ENCODE measurements at places on chromosomes 6 and 20.
A peak's percentile ranks its signal among the peaks of the same experiment; 100 is the strongest.

GRCh38 chr6:54361734-54362133 lies 53.5 kb downstream of the TINAG start:
- no peak overlapping the region for H3K27ac ChIP-seq
- DNase-seq, result no peak
- no peaks in the 10 kb centered on the region for H3K27me3 ChIP-seq
- H3K36me3 ChIP-seq, result no peaks in the 10 kb centered on the region
- no peak overlapping the region for H3K4me3 ChIP-seq

GRCh38 chr6:53922539-53922981 lies 127.8 kb downstream of the LRRC1 start:
- no peaks in the 10 kb centered on the region for H3K27me3 ChIP-seq
- peaks cover 3% of the 10 kb centered on the region for H3K36me3 ChIP-seq
- DNase-seq, result no peak
- no peak overlapping the region for H3K4me3 ChIP-seq

GRCh38 chr6:25173951-25174474 lies 105.2 kb upstream of the CARMIL1 start:
- H3K27ac ChIP-seq, result no peak overlapping the region
- H3K27me3 ChIP-seq, result no peaks in the 10 kb centered on the region
- DNase-seq, result no peak
- H3K4me1 ChIP-seq, result no peaks in the 10 kb centered on the region

- H3K36me3 ChIP-seq, result peaks cover 4% of the 10 kb centered on the region
- H3K4me1 ChIP-seq, result no peaks in the 10 kb centered on the region
- H3K4me3 ChIP-seq, result no peak overlapping the region
- H3K27me3 ChIP-seq, result no peaks in the 10 kb centered on the region
- H3K27ac ChIP-seq, result no peak overlapping the region
Observed at GRCh38 chr6:131199568-131200272, 64.5 kb downstream of the AKAP7 start.

DNA sequence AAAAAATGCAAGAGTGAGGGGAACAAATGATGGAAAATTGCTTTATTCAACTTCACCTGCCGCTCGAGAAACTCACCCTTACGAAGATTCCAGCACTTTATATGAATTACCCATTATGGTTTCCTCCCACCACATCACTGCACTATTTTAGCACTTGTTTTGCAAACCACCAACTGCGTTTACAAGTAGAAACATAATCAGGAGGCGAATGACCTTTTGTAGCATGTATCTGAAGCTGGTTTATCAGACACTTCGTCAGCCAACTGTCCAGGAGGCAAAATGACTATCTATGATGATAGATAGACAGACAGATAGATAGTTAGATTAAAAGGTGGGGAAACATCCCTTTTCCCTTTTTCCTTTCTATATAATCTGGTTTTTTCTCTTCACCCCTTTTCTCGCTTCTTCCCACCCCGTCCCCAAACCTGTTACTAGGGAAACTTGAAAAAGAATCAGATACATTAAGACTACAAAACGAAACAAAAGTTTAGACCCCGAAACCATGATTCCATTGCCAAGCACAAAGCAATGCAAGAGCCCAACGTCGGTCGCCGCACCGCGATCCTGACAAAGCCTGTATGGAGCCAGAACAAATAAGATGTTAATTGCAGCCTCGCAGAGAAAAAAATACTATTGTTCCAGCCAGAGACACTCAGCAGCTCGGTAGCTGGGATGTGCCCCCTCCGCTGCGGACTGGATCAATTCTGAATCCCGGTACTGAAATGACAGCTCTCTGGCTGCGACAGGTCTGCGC lies 933 bp upstream of the ADGRB3 start:
- H3K4me3 ChIP-seq, result peak overlapping the region; percentile 93
- peaks cover 2% of the 10 kb centered on the region for H3K27me3 ChIP-seq
- peaks cover 1% of the 10 kb centered on the region for H3K4me1 ChIP-seq
- no peaks in the 10 kb centered on the region for H3K36me3 ChIP-seq

DNA sequence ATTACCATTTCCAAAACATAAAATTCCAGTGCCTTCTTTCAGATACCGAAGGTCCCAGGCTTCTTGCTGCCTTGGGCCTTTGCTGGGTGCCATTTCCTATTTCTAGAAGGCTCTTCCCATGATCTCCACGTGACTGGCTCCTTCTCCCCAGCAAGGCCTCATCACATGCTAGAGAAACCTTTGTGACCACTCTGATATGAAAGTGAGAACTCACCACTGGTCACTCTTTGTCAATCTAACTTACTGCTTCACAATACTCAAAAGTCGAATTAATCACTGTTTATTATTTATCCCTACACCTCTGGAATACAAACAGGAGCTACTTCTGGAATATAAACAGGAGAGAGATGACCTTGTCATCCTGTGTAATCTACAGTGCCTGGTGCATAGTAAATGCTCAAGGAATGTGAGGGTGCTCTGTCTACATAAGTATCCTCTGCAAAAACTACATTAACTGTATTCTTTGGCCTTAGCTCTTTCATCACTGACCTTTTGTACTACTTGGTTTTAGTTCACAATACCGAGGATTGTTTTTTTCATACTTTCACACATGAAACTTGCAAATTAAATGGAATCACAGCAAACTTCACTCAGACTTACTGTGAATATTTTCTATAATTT lies 1.6 kb downstream of the STX7 start:
- H3K27me3 ChIP-seq, result peaks cover 2% of the 10 kb centered on the region
- no peak overlapping the region for H3K27ac ChIP-seq
- peaks cover 3% of the 10 kb centered on the region for H3K4me1 ChIP-seq
- H3K36me3 ChIP-seq, result no peaks in the 10 kb centered on the region

DNA sequence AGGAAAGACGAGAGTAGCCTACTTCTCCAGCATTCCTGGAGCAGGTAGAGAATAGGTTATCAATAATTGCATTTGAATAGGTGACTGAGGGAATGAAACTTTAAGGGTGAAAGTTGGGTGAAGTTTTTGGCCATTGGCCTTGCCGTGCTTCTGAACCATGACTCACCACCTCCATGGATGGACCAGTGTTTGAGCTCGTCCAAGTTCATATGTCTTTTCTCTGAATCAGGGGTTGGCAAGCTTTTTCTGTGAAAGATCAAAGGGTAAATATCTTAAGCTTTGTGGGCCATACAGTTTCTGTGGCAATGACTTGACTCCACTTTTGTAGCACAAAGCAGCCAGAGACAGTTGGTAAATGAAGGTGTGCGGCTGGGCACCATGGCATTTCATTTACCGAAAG lies 31.8 kb downstream of the SNRNP48 start:
- DNase-seq, result no peak
- no peaks in the 10 kb centered on the region for H3K36me3 ChIP-seq
- H3K27ac ChIP-seq, result no peak overlapping the region
- H3K4me3 ChIP-seq, result no peak overlapping the region

GRCh38 chr6:80357674-80358073 lies 251.2 kb downstream of the BCKDHB start:
- peaks cover 3% of the 10 kb centered on the region for H3K4me1 ChIP-seq
- no peak for DNase-seq
- H3K36me3 ChIP-seq, result no peaks in the 10 kb centered on the region
- H3K27ac ChIP-seq, result peak overlapping the region; percentile 61

- no peaks in the 10 kb centered on the region for H3K27me3 ChIP-seq
- no peak for DNase-seq
Observed at GRCh38 chr6:42834056-42834455, 45.4 kb upstream of the RPL7L1 start.

- no peak for DNase-seq
- no peaks in the 10 kb centered on the region for H3K27me3 ChIP-seq
- H3K36me3 ChIP-seq, result no peaks in the 10 kb centered on the region
- H3K27ac ChIP-seq, result peak overlapping the region; percentile 8
- H3K4me3 ChIP-seq, result no peak overlapping the region
Observed at GRCh38 chr6:136526937-136527336, 23.3 kb downstream of the MAP7 start.

DNA sequence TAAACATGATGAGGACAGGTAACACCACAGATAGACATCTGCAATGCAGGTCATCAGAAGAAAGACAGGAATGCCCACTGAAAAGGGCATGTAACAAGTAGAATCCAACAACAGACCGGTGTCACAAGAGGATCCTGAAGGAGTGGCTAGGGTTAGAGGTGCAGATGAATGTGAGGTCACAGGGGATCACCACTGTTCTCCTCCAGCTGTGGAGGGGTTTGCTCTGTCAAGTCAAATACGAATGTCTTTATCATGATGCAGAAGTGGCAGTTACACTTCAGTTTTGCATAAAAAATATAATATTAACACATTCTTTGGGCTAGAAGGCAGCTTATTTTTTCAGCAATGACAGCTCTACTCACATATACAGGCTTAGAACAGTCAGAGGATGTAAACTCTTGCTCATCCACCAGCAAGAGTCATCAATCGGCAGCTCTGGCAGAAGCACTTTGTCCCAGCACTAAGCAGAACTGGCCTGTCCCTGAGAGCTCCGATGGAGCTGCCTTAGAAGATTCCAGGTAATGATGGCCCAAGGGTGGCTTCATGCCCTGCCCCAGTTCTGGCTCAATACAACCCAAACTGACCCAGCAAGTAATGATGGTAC lies 130.4 kb upstream of the TRAF3IP2 start:
- no peaks in the 10 kb centered on the region for H3K27me3 ChIP-seq
- H3K4me3 ChIP-seq, result no peak overlapping the region
- peaks cover 35% of the 10 kb centered on the region for H3K36me3 ChIP-seq
- H3K4me1 ChIP-seq, result peaks cover 53% of the 10 kb centered on the region
- DNase-seq, result no peak

- H3K27me3 ChIP-seq, result no peaks in the 10 kb centered on the region
- no peaks in the 10 kb centered on the region for H3K36me3 ChIP-seq
- no peak overlapping the region for H3K27ac ChIP-seq
Observed at GRCh38 chr6:154602296-154602695, 91.8 kb upstream of the CNKSR3 start.

GRCh38 chr6:156854466-156855161 lies 77.4 kb downstream of the ARID1B start:
- DNase-seq, result no peak
- H3K36me3 ChIP-seq, result no peaks in the 10 kb centered on the region
- no peak overlapping the region for H3K27ac ChIP-seq
- H3K4me3 ChIP-seq, result no peak overlapping the region
- peaks cover 14% of the 10 kb centered on the region for H3K4me1 ChIP-seq
- H3K27me3 ChIP-seq, result no peaks in the 10 kb centered on the region

DNA sequence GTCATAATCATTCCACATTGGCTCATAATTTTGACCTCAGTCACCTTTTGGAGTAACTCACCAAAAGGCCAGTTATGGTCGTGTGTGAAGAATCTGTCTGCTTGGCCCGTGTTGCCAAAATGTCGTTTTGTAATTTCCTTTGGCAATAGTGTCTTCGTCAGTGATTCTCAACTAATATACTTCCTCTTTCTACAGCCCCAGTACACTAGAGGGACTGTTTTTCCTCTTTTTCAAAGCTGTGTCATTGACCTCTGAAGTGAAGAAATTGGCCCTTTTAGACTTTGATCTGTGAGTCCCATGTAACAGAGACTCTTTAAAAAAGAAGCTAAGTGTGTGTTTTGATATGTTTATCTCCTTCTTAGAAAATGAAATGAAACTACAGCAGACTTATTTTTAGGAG lies 5.2 kb downstream of the FOXO3 start:
- peaks cover 27% of the 10 kb centered on the region for H3K36me3 ChIP-seq
- no peak for DNase-seq
- no peak overlapping the region for H3K4me3 ChIP-seq

GRCh38 chr6:71332012-71332411 lies 43.4 kb downstream of the OGFRL1 start:
- DNase-seq, result no peak
- no peaks in the 10 kb centered on the region for H3K27me3 ChIP-seq
- H3K36me3 ChIP-seq, result no peaks in the 10 kb centered on the region
- H3K4me3 ChIP-seq, result no peak overlapping the region
- no peaks in the 10 kb centered on the region for H3K4me1 ChIP-seq

GRCh38 chr20:46306743-46307138 lies 1.6 kb downstream of the CDH22 start:
- H3K4me3 ChIP-seq, result no peak overlapping the region
- peaks cover 76% of the 10 kb centered on the region for H3K27me3 ChIP-seq
- peaks cover 29% of the 10 kb centered on the region for H3K4me1 ChIP-seq
- H3K27ac ChIP-seq, result no peak overlapping the region
- no peaks in the 10 kb centered on the region for H3K36me3 ChIP-seq
